ENCODE measurements at places on chromosomes 6 and 20.

- H3K4me1 ChIP-seq = no peaks in the 10 kb centered on the region
- no peak for DNase-seq
- no peaks in the 10 kb centered on the region for H3K27me3 ChIP-seq
- no peak overlapping the region for H3K27ac ChIP-seq
- no peak overlapping the region for H3K4me3 ChIP-seq
Observed at GRCh38 chr6:127302728-127303660, 36.3 kb downstream of the RNF146 start.

DNA sequence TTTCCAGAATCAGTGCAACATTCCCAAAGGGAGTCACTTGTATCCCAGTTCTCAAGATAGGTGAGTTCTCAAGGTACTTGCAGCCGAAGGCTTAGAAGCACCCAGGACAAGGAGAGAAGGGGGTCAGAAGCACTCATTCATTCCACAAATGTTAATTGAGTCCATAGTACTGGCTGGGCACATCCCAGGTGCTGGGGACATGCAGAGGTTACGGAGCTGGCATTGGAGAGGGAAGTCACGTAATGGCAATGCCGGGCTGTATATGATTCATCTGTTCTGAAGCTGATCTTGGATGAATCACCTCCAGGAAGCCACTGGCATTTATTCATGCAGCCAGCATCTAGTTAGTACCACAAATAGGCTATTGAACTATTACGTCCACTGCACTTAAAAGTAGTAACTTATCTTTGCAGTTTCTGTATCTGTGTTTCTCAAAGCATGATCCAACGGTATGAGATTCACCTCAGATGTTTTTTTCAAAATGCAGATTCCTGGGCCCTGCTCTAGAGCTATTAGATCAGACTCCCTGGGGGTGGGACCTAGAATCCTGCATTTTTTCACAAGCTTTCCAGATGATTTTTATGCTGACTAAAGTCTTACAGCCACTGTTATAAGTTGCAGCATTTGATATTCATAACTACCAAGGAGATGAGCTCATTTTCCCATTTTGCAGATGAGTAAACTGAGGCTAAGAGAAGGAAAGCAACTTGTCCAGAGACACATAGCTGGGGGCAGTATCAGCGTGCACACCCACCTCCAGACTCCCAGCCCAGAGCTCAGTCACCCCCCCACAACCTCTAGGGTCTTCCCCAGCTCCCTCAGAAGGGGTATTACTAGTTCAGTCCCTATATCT is 44.1 kb upstream of the ID1 start:
- H3K4me3 ChIP-seq = no peak overlapping the region
- no peak overlapping the region for H3K27ac ChIP-seq
- H3K27me3 ChIP-seq = no peaks in the 10 kb centered on the region
- H3K4me1 ChIP-seq = peaks cover 2% of the 10 kb centered on the region

DNA sequence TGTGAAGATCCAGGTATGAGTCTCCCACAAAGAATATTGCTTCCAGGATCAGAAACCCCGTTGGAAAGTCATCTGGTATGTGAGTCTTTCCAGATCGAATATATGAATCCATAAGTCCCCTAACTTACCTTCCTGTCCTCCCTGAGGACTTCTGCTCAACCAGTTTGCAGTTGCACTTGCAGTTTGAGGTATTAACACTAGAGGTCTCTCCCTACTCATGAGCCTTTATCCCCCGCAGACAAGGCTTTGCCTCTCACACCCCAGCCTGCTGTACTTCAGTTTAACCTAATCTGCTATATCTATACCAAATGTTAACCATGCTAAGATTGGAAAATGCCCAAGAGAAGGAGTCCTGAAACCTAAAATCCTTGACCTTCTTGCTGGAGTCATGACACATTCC is 135.3 kb upstream of the DEFB112 start:
- no peaks in the 10 kb centered on the region for H3K27me3 ChIP-seq
- peak; percentile 68 for DNase-seq
- H3K4me3 ChIP-seq = no peak overlapping the region
- H3K27ac ChIP-seq = no peak overlapping the region

DNA sequence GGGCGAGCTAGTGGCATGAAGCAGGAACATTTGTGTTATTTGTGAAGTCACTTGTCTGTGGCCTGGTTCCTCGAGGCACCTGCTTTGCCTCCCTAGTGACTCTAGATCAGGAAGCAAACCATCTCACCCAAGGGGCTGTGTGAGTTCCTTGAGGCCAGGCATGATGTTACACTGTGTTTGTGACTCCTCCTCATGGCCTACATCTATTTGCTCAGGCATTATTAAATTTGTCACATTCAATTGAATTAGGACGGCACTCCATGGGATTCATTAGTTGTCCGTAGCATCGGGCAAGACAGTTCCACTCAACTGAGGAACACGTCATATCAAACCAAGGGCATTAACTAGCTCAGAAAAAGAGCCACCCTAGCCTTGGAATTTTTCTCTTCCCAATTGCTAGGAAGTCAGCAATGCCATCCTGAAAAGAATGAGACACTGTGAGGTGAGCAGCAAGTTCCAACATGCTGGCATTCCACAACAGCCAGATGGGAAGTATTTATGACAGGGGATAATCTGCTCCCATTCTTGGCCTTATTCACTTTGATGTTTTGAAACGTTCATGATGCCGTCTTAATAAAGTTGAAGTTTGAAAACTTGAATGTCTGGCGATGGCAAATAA is 17.2 kb downstream of the TMEM200A start:
- H3K4me3 ChIP-seq = no peak overlapping the region
- DNase-seq = no peak
- H3K27me3 ChIP-seq = no peaks in the 10 kb centered on the region
- no peaks in the 10 kb centered on the region for H3K4me1 ChIP-seq

- no peak for DNase-seq
- peak overlapping the region; percentile 81 for H3K4me3 ChIP-seq
- no peaks in the 10 kb centered on the region for H3K36me3 ChIP-seq
- peak overlapping the region; percentile 60 for H3K27ac ChIP-seq
- no peaks in the 10 kb centered on the region for H3K27me3 ChIP-seq
- H3K4me1 ChIP-seq = no peaks in the 10 kb centered on the region
Observed at GRCh38 chr6:11093376-11093625, 333 bp upstream of the SMIM13 start.

DNA sequence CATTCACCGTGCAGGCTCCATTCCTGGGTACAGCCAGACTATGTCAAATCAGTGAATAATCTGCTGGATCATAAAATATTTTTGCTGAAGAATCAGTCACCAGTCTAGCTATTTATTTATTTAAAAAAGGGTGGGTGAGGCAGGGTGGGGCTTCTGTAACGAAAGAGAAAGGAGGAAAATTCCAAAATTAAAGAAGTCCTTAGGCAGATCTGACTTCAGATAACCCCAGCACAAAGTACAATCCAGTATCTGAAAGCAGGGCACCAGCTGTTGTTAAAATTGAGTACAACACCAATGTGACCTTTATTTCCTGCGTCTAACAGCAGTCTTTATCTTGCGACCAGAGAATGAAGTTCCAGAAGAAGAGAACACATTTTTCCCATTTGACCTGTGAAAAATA is 15.7 kb downstream of the FAM8A1 start:
- no peaks in the 10 kb centered on the region for H3K27me3 ChIP-seq
- DNase-seq = no peak
- no peaks in the 10 kb centered on the region for H3K36me3 ChIP-seq
- H3K4me3 ChIP-seq = no peak overlapping the region

DNA sequence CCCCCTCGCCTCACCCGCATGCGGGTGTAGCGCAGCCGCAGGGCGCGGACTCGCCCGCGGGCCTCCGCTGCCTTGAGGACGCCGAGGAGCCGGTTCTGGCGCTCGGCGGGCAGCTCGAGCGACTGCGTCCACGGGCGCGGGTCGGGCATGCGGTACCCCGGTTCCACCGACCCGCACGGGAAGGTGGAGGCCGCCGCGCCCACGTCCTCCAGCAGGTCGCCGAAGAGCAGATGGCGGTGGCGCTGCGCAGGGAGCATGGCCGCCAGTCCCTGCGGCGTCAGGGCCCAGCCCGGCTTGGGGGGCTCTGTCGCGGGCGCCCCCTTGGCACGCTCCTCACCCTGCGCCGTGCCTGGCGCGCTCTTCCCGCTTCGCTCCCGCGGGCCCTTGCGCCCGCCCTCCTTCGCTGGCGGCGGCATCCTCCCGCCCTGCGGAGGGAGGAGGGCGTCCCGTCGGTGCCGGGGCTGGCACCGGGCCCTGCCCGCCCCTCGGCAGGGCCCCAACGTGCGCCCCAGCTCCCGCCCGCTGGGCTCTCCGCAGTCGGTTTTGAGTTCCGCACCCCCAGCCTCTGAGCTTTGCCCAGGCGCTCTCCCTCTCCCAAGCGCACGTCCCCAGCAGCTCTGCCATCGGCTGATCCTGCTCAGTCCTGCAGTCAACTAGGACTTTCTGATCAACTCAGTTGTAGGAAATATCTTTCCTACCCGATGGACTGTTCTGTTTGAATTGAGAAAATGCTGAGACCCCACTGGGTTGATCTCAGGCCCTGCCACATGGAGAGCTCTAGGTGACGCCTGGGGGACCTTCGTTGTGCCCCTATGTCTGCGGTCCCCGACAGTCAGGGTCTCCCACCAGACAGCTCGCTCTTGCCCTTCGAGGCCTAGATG is at the start of gene LKAAEAR1:
Gene LKAAEAR1, minus strand, starts transcription at position 595 of the 881 bp plus-strand sequence. Its CDS starts 179 bp downstream, at position 416.
- no peaks in the 10 kb centered on the region for H3K4me1 ChIP-seq
- H3K4me3 ChIP-seq = peak within 1 kb of the TSS; percentile 25
- no peak for DNase-seq
- H3K27ac ChIP-seq = no peak within 1 kb of the TSS
- H3K27me3 ChIP-seq = peaks cover 19% of the 10 kb centered on the region
- H3K36me3 ChIP-seq = no peaks in the 10 kb centered on the region

DNA sequence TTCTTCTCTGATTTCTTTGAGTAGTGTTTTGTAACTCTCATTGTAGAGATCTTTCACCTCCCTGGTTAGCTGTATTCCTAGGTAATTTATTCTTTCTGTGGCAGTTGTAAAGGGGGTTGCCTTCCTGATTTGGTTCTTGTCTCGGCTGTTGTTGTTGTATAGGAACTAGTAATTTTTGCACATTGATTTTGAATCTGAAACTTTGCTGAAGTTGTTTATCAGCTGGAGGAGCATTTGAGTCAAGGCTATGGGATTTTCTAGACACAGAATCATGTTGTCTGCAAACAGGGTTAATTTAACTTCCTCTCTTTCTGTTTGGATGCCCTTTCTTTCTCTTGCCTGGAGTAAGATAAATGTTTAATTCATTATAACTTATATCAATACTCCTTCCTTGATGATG is 86.4 kb downstream of the OLIG3 start:
- no peaks in the 10 kb centered on the region for H3K27me3 ChIP-seq
- no peak for DNase-seq
- no peaks in the 10 kb centered on the region for H3K36me3 ChIP-seq
- no peaks in the 10 kb centered on the region for H3K4me1 ChIP-seq
- H3K4me3 ChIP-seq = no peak overlapping the region
- H3K27ac ChIP-seq = no peak overlapping the region

DNA sequence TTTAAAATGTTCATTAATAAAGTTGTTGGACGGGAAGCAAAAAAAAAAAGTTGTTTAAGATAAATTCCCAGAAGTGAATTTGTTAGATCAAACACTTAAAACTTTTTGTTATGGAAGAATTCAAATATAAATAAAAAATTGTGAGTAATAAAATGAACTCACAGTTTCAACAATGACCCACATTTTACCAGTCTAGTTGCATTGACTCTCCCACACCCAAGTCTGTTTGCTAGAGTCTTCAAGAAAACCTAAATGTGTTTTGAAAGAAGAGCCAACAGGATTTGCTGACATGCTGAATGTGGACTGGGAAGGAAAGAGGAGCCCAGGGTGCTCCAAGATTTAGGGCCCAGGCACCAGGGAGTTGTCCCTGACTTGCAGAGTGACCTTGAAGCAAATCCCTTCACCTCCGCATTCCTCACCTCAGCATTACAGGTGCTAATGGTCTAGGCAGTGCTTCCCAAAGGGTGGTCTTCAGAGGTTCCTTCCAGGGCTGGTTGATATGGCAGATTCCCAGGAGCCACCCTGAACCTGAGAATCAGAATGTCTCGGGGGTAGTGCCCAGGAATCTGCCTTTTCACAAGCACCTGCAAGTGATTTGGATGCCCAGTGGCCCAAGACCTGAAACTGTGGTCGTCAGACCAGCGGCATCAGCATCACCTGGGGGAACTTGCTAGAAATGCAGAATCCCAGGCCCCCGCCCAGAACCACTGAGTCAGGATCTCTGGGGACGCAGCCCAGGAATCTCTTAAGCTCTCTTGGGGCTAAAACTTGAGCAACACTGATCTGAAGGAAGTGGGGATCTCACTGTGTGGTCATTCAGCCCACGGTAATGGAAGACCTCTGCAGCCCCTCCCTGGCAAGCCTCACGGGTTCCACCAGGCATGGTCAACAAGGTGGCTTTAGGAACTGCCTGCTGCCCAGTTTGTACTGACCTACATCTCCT is 31.1 kb downstream of the POFUT1 start:
- H3K4me1 ChIP-seq = peaks cover 1% of the 10 kb centered on the region
- H3K27ac ChIP-seq = no peak overlapping the region
- no peaks in the 10 kb centered on the region for H3K27me3 ChIP-seq
- DNase-seq = peak; percentile 18
- no peak overlapping the region for H3K4me3 ChIP-seq

DNA sequence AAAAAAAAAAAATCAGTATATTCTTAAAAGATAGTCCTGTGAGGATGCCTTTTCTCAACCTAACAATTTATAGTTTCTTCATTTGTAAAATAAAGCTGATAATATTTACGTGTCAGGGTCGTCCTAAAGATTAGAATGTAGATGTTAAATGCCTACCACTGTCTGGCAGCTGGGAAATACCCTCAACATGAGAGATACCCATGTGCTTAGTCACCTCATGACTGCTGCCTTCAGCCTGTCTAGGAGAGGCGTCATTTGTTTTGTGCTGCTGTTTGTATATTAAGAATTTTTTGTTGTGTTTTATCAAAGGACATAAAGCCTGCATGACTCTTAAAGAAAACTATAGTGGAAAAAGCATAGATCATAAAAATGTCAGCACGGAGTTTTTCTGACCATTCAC is 9.5 kb downstream of the FAM120B start:
- H3K4me3 ChIP-seq = no peak overlapping the region
- peak; percentile 28 for DNase-seq
- H3K27me3 ChIP-seq = no peaks in the 10 kb centered on the region
- no peak overlapping the region for H3K27ac ChIP-seq
- H3K4me1 ChIP-seq = no peaks in the 10 kb centered on the region

DNA sequence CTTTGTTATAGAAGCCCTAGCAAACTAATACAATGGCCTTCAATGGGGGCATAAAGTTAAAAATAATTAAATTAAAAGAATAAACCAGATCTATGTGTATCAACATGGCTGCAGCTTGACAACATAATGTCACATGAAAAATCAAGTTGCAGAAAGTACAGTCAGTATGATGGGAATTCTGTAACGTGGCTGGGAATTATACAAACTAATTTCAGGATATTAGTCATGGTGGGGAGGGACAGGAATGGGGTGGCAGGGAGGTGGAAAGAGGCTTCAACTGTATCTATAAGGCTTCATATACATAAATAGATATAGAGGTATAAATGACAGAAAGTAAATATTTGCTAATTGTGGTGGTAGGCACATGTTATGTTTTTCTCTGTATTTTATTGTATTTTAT is 107.1 kb downstream of the UNC5CL start:
- H3K27ac ChIP-seq = no peak overlapping the region
- H3K4me3 ChIP-seq = no peak overlapping the region

- no peaks in the 10 kb centered on the region for H3K36me3 ChIP-seq
- no peak for DNase-seq
- no peak overlapping the region for H3K4me3 ChIP-seq
- H3K4me1 ChIP-seq = no peaks in the 10 kb centered on the region
- no peak overlapping the region for H3K27ac ChIP-seq
Observed at GRCh38 chr20:51462566-51463276, 79.8 kb downstream of the NFATC2 start.

GRCh38 chr6:169092375-169092774 is 161.3 kb downstream of the THBS2 start:
- no peaks in the 10 kb centered on the region for H3K4me1 ChIP-seq
- no peak for DNase-seq
- no peak overlapping the region for H3K27ac ChIP-seq
- no peaks in the 10 kb centered on the region for H3K36me3 ChIP-seq
- H3K27me3 ChIP-seq = no peaks in the 10 kb centered on the region

- peaks cover 3% of the 10 kb centered on the region for H3K4me1 ChIP-seq
- H3K36me3 ChIP-seq = peaks cover 23% of the 10 kb centered on the region
Observed at GRCh38 chr6:158780988-158781691, 38.0 kb downstream of the EZR start.

All from mesendoderm (in vitro differentiated cells).